ENCODE measurements at places on chromosomes 3 and 15.

- no peak for DNase-seq
Observed at GRCh38 chr3:14218355-14218754, 39.7 kb downstream of the LSM3 start.

- DNase-seq = no peak
Observed at GRCh38 chr3:127166501-127167065, 26.3 kb upstream of the PRR23E start.

DNA sequence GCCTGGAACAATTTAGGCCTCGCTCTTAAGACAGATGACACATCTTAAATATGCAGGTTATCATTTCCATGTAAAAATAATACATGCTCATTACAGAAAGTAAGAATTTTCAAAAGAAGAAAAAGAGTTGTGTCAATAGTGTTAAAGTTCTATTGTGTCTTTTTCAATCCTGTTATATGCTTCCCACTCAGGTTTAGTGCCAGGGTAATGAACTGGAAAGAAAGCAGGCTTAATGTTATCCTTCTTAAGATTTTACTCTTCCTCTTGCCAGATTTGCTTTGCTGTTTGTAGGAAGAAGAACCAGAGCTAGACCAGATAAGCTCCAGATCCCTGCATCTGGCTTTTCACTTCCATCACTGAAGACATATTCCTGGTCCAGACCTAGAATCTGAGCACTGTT is 128.6 kb downstream of the TPRG1 start:
- DNase-seq = no peak

GRCh38 chr3:132346841-132347736 is 29.9 kb downstream of the ACP3 start:
- DNase-seq = no peak

- DNase-seq = no peak
Observed at GRCh38 chr3:155946178-155946577, 75.7 kb downstream of the GMPS start.

- DNase-seq = no peak
Observed at GRCh38 chr3:126005951-126006350, 37.0 kb downstream of the ROPN1B start.

- DNase-seq = no peak
Observed at GRCh38 chr15:32877252-32878019, 159.6 kb downstream of the GREM1 start.

DNA sequence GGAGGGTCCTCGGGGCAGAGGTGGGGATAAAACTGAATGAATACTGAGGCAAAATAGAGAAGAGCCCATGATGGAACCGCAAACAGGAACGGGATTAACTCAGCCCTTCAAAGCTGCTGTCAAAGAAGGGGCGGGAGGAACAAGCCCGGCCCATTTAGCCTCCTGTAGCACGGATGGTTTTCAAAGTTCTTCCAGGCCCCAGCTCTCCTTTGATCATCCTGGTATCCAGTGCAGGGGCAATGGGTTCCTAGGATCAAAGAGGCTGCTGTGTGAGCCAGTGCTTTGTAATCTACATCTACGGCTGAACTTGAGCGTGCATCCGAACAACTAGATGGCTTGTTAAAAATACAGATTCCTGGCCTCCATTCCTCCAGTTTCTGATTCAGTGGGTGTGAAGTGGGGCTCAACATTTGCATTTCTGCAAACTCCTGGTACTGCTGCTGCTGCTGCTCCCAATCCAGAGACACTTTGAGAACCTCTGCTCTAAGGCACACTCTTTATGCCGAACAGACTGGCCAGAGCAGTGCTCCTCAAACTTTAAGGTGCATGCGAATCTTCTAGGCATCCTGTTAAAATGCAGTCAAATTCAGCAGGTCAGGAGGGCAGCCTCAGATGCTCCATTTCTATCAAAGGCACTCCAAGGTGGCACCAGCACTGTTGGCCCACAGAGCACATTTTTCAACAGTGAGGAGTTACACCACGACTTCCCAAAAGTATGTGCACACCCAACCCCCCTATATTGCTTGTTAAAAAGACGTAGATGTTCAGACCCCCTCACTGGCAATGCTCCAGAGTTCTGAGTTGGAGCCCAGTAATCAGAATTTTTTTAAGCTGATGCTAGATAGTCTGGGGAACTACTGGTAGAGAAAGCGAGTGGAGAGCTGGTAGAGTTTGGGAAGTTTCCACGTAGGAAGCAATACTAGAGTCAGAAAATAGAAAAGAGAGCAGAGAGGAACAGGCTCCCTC is 5.6 kb downstream of the GALNT15 start:
- no peak for DNase-seq

- DNase-seq = no peak
Observed at GRCh38 chr3:183265157-183265642, 12.1 kb downstream of the B3GNT5 start.

GRCh38 chr3:132661101-132661500 is 972 bp downstream of the UBA5 start:
- DNase-seq = no peak

DNA sequence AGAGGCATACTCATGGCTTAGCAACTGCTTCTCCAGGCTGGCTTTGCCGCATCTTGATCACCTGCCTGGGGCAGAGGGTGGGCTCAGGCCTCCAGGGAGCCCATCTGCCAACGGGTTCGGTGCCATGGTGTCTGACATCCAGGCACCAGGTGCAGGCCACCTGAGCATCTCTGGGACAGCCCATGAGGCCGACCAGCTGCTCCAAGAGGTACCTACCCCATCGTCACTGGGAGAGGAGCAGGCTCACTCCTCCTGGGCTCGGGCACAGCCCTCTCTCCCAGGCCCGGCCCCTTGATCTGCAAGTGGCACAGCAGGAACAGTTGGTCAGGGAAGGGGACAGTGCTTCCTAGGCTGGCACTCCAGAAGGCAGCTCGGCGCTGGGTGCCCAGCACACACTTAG is 21.9 kb downstream of the TPRA1 start:
- no peak for DNase-seq

- no peak for DNase-seq
Observed at GRCh38 chr3:158660711-158661110, 11.7 kb downstream of the LXN start.

- no peak for DNase-seq
Observed at GRCh38 chr15:90914305-90915080, 11.4 kb downstream of the MAN2A2 start.

- DNase-seq = no peak
Observed at GRCh38 chr3:178671791-178672190, 135.6 kb downstream of the KCNMB2 start.

DNA sequence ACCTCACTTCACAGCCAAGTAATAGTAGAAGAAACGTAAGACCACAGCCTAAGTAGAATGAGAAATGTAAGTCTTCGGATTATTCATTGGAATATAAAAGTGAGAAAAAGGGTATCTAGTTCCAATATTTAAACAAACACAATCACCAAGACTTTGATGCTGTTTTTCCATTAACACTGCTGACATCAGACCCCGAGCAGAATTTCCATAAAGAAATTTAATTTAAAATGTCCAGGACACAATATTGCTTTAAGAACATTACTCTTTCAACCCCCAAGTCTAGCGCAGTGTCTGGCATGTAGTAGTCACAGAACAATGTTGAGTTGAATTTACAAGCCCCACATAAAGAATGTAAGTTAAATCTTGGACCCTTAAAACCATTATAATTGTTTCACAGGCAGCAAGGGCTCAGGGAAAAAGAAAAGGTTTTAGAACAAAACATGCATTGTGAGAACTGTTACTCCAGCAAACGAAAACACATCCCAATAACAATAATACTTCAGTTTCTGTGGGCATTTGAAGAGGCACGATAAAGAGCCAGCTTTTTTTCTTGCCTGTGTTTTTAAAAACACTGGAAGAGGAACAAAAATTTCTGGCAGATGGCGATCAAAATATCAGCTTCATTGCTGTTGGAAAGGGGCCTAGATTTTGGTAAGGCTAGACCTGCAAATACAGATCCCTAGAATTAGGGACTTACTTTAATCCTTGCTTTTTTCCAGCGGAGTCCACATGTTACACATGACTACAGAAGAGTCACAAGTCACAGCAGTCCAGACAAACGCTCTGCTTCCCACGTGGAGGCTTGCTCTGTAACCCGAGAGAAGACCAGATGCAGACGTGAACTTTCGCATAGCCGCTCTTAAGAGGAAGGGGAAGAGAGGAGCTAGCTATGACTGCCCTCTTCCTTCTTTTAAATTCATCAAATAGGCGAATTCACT is 77.9 kb upstream of the IGSF10 start:
- DNase-seq = no peak

DNA sequence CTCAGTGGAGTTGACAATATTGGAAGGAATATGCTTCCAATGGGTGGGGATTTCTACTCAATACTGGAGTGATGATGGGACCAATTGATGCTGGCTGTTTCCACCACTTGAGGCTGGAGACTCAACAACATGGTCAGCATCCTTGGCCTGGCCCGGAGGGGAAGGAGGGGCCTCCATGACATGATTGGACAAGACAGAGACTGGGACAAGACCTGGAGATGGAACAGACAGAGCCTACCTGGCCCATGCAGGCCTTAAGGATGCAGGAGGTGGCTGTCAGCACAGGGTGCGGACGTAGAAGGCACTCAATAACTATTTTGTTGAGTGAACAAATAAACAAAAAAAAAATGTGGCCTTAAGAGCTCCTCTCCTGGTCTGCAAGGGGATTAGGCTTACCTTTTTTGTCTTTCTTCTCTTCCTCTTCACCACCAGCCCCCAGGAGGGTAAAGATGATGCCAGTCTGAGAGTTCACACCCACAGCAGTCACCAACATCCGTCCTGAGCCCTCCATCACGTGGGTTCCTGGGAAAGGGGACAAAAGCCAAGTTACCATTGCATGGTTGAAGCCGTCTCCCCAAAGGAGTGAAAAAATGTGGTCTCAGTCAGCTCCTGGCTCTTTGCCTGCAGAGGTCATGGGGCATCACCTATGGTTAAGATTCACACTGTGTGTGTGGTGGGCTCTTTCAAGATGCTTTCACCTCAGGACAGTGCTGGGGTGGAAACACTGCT is 67.1 kb upstream of the SEC13 start:
- no peak for DNase-seq

- DNase-seq = no peak
Observed at GRCh38 chr15:47460795-47461573, 256.3 kb upstream of the SEMA6D start.

DNA sequence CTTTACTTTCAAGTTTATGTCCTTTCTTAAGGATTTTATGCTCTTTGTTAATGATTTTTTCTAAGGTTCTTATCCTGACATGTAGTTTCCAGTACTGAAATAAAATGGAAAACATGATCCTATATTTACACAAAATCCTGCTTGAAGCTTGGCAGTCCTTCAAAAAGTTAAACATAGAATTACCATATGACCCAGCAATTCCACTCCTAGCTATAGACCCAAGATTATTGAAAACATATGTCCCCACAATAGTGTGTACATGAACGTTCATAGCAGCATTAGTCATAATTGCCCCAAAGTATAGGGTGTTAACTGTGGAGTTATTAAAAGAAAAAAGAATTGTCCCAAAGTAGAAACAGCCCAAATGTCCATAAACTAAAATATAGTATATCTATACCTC is 33.2 kb downstream of the ITGB5 start:
- no peak for DNase-seq

GRCh38 chr3:12409684-12410596 is 74.3 kb upstream of the TSEN2 start:
- DNase-seq = no peak

DNA sequence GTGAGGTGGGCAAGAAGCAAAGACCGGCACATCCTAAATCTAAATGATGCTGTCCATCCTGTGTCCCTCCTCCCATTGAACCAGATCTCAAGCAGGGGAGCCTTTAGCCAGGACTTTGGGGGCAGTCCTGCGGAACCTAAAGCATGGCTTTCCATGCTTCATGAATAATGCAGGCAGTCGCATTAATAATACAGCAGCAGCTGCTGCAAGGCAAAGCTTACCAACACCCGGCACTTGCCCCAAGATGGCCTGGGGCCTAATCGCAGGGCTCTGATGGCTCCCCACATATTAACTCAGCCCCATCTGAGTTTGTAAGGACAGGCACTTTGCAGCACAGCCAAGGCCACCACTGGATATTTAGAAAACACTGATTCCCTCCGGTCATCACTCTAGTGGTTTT is 114.4 kb downstream of the NTRK3 start:
- DNase-seq = no peak

DNA sequence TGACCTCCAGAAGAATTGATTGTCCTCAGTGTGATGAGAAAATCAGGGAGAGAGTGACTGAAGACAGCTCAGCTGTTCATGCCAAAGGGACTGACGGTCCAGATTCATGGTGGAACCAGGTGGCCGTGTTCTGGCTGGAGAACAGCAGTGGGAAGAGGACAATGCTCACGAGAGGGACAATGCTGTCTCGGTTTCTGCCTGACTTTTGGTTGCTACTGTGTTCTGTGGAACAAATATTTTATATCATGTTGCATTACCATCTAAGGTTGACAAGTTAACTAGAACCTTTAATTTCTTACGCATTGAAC is 58.0 kb upstream of the ULK4 start:
- DNase-seq = no peak

GRCh38 chr3:98600412-98601095 is 7.1 kb upstream of the CPOX start:
- no peak for DNase-seq

GRCh38 chr15:80635953-80636352 is 59.2 kb upstream of the ABHD17C start:
- no peak for DNase-seq

GRCh38 chr3:86887876-86888275 is 103.1 kb downstream of the VGLL3 start:
- DNase-seq = no peak

DNA sequence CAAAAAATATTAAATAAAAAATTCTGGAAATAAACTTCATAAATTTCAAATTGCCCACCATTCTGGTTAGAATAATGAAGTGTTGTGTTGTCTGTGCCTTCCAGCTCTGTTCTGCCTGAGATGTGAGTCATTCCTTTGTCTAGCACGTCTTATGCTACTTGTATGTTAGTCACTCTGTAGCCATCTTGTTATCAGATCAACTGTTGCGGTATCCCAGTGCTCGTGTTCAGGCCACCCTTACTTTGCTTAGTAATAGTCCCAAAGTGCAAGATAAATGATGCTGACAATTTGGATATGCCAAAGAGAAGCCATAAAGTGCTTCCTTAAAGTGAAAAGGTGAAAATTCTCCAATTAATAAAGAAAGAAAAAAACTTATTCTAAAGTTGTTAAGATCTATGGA is 527.5 kb downstream of the NAALADL2 start:
- no peak for DNase-seq

DNA sequence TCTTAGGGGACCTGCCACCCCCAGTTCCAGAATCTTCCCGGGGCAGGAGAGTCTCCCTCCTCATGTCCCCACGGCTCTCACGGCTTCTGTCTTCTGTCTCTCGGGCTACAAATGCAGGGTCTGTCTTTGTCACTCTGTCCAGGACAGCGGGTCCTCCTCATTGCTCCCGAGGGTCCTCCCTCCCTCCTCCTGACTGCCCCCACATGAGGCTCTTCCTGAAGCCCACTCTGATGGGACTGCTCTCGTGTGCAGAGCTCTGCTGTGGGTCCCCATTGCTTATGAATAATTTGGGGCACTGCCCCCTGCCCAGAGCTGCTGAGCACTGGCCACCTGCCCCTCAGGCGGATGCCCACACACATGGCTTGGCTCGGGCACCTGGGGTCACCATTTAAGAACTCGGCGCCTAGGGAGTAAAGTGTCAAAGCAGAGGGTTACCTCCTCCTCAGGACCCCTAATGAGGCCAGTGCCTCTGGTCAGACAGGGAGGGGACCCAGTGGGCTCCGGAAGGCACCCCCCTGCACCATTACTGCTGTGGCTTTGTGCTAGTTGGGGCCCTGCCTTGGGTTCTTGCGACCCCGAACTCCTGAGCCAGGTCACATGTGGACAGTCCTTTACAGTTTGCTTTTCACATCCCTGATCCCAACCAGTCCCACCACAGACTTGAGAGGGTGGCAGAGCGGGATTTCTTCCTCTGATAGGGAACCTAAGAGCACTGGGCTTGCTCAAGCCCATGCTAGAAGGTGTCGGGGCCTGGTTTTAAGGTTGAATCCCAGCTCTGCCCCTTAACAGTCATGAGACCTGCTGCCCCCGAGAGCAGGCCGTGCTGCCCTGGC is 22.1 kb downstream of the HDAC11 start:
- no peak for DNase-seq
